ENCODE measurements at places on chromosomes 7 and 10.

- no peak for DNase-seq
These were observed 268.4 kb upstream of the NPVF start for GRCh38 chr7:25496476-25497368.

GRCh38 chr10:113111900-113112853 is 162.1 kb downstream of the TCF7L2 start:
- no peak for DNase-seq

DNA sequence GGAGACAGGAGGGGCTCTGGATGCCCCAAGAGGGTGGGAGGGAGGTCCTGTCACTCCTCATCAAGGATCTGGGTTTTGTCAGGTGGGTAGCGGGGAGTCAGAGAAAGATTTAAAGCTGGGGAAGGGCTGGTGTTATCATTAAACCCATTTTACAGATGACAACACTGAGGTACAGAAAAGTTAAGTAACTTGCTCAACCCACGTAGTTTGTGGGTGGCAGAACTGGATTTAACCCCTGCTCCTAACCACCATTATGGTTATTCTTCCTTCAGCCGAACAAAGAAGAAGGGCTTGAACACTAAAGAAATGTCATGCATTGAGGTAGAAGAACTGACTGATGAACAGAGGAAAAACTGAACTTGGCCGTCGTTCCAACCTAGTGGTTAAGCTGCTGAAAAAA is 24.9 kb upstream of the PRKAG2 start:
- no peak for DNase-seq

GRCh38 chr7:143388491-143389101 is 7.5 kb downstream of the ZYX start:
- DNase-seq: no peak

DNA sequence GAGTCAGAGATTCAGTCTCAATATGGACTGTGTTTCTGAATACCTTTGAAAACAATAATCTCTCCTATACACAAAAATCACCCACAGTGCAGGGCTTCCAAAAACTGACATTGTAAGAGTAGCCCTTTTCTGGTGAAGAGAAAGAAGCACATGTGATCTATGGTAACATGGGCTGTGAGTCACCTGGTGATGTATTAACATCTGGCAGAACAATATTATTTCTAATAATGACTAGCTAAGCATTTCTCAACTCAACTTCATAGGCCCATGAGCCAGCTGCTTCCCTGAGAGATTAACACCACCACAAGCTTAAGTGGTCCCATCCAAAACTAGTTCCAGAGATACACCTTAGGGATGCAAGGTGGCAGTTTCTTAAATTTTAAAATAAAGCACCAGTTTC is 331.0 kb upstream of the NRP1 start:
- DNase-seq: peak; percentile 23

DNA sequence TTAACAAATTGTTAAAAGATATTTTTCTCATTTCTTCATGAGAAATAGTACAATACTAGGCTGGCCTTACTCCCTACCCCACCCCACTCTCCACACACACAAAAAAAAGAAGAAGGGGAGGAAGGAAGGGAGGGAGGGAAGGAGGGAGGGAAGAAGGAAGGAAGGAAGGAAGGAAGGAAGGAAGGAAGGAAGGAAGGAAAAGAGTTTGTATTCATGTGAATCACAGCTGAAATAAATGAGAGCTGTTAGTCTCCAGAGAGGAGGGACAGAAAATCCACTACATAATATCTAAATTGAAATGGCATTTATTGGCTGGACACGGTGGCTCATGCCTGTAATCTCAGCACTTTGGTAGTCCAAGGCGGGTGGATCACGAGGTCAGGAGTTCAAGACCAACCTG is 57.8 kb downstream of the SEMA3A start:
- DNase-seq: no peak

GRCh38 chr7:84183741-84184140 is 10.8 kb downstream of the SEMA3A start:
- DNase-seq: no peak

DNA sequence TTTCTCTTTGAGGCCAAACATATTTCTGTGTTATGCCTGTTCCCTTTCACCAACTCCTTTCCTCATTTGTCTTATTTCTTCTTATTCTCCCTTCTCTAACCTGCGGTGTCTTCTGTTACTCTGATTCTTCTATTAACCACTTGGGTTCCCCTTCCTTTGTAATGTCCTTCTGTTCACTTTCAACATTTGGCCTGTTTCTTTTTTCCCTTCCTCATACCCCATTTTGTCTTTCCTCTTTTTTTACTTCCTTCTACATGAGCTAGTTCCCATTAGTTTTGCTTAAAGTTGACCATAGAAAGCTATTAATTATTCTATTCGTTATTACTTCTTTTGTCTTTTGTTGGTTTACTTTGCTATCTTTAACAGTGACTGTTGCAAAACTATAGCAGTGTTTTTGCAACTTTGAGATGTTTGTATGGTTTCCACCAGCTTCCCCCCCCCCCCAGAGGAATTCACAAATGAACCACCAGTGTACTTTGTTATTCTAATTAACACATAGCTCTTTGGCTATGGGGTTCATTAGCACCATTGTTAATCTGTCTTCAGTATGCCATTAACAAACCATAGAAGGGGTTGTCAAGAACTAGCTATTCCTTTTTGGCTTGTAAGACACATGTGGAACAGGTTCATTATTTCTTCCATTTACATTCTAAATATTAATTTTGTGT is 2.9 kb downstream of the LRGUK start:
- no peak for DNase-seq

DNA sequence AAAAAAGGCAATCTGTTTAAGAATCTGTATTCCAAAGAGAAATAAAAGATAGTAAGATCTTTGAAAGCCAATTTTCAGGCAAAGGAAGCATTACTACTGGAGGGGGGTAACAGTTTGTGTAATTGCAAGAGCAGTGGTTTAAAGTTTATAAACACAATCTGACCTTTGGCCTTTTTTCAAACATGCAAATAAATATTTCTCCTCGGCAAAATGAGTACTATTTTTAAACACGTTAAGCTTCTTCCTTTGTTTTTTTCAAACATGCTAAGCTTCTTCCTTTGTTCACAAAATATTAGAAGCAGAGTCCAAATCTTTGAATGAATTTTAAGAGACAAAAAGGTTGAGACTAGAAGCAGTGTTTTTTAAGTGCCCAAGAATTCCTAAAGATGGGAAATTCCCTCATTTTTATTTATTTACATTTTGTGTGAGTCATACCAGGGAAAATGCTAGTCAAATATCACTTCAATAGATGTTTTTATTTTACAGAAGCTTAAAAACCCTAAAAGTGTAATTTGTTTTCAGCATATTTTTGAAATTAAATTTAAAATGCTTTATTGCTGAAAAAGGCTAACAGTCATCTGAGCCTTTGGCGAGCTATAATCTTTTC is 229.3 kb downstream of the GPR37 start:
- no peak for DNase-seq

GRCh38 chr7:43943417-43944187 is 17.4 kb downstream of the UBE2D4 start:
- DNase-seq: no peak

GRCh38 chr7:128694738-128695137 is 22.6 kb downstream of the GARIN1A start:
- DNase-seq: no peak

DNA sequence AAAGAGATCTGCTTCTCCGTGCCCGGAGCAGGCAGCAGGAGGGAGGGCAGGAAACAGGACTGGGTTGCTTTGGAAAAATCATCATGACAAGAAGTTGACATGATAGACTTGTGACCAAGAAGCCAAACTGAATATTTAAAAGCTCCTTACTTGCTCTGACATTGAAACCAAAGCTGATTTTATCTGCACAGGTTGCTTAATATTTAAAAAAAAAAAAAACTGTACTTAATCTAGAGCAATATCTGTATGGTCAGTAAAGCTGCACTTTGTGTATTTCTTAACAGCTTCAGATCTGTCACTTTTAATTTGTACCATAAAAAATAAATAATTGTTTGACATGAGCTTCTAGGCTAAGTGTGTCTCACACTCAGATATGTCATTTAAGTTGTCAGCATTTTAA is 97.9 kb upstream of the YAE1 start:
- DNase-seq: no peak

DNA sequence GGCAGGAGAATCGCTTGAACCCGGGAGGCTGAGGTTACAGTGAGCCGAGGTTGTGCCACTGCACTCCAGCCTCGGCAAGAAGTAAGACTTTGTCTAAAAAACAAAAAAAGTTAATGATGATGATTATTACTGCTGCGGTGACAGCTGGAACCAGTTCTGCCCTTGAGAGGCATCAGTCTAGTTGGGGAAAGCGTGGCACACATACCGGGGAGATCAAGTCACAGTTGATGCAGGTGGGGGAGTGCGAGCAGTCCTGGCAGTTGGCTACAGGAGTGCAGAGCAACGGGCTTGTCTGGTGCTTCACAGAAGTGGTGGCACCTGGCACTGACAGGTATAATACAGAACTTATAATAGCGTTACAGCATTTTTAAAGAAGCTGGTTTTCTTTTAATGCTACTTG is 173.0 kb downstream of the ARHGAP21 start:
- no peak for DNase-seq

GRCh38 chr10:2137549-2138174 is 400.3 kb upstream of the ADARB2 start:
- no peak for DNase-seq

GRCh38 chr7:116951366-116952292 is 1.7 kb upstream of the ST7 start:
- no peak for DNase-seq

GRCh38 chr10:75238182-75239095 is 2.7 kb upstream of the COMTD1 start:
- DNase-seq: no peak

DNA sequence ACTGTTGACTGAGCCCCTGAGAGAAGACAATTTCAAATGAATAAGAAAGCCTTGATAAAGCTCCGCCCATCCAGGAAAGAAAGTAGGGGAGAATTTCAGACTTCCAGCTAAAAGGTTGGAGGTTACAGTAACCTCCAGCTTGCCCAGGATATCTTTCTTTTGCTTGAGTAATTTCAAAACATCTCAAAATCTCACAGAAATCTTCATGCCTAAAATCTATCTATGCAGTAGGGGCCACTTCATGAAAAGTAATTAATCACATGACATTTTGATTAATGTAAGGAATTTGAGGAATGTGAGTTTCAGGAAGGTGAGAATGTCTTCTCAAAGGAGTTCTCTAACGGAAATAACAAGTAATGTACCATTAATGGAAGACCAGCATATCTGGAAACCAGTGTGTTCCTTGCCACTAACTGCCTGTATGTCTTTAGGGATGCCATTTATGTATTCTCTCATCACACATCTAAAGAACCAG is 24.2 kb downstream of the TRIL start:
- no peak for DNase-seq

DNA sequence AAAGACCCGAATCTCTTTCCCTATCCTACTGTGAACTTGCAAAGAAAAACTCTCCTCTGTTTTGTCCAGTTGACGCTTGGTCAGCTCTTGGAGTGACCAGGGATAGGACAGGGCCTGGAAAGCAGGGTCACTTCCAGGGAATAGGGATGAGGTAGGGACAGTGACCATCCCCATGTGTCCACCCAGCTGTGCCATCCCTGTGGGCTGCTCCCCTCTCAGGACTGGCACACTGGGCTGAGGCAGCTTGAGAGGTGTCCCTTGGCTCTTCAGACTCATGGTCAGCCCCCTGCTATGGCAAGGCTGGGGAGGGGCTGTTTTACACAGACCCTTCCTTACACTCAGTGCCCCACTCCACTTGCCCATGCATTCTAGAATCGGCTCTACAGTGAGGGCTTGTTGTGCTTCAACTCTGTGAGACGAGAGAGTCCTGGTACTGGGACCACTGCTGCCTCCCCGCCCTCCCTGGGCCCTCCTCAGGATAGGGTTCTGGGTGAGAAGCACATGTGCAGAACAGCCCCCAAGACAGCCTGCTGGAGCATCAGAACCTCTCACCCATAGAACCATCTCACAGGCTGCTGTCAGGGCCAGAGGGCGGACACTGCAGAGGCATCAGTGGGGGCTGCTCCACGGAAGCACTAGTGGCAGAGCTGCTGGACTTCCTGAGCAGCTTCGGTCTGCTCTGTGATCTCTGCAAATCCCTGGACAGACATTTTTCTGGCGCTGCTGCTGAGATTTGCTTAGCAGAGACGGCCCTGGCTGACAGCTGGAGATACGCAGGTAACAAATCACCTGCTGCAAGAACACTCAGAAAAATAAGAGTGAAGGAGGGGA is 202.8 kb upstream of the CXCL12 start:
- no peak for DNase-seq

- DNase-seq: no peak
These were observed 32.0 kb upstream of the HABP2 start for GRCh38 chr10:113520690-113521474.

DNA sequence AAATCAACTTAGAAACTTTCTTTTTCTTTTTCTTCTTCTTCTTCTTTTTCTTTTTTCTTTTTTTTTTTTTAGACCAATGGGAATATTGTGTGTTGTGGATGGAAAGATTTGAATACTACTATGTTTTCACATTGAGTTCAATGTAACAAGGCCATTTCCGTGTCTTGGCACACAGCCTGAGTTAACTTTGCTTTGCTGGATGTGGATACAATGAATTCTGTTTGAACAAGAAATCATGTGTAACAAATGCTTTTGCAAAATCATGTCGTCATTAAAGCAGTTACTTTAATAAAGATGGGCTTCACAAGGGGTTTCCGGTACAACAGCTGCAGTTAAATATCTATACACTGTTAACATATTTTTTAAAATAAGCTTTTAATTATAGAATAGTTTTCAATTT is 13.5 kb upstream of the ENTPD1 start:
- no peak for DNase-seq

DNA sequence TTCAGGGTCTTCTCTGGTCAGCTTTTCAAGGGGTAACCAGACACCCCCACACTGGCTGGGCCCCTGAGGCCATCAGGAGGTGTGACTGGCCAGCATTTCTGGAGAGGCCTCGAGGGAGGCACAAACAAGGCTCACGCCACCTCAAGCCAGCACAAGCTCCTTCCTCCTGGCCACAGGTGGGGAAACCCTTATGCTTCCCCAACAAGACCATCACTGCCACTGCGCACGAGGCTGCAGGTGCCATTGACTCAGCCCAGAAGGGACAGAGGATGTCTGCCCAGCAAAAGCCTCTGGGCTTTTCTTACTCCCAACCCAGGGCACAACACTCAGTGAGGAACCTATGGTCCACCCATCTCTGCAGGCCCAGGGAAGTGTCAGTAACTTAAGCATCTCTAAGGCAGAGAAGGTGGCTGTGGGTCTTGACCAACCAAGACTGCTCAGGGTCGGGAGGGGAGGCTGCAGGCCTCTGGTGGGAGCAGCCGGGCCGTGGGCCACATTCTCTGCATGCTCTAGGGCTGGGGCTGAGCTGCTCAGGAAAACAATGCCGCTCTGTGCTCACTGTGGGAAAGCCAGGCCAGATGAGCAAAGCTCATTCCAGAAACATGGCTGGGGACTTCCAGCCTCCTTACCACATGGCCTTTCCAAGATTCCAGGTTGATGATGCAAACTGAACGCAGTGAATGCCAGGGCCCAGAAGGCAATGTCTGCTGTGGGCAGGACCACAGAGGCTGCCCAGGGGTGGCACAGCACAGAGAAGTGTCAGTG is 24.2 kb upstream of the RASSF4 start:
- peak; percentile 95 for DNase-seq

- DNase-seq: no peak
These were observed 279.1 kb downstream of the PHF14 start for GRCh38 chr7:11252705-11253272.

Measured in epithelial cell of proximal tubule (primary cell).